NCI-H2227 treated with DMSO at 0.1 percent for 48 hours (cell line): ENCODE measurements at places on chromosomes 16 and 17.

- no peak for DNase-seq
Measured at GRCh38 chr16:26710450-26710849, 356.3 kb upstream of the C16orf82 start.

DNA sequence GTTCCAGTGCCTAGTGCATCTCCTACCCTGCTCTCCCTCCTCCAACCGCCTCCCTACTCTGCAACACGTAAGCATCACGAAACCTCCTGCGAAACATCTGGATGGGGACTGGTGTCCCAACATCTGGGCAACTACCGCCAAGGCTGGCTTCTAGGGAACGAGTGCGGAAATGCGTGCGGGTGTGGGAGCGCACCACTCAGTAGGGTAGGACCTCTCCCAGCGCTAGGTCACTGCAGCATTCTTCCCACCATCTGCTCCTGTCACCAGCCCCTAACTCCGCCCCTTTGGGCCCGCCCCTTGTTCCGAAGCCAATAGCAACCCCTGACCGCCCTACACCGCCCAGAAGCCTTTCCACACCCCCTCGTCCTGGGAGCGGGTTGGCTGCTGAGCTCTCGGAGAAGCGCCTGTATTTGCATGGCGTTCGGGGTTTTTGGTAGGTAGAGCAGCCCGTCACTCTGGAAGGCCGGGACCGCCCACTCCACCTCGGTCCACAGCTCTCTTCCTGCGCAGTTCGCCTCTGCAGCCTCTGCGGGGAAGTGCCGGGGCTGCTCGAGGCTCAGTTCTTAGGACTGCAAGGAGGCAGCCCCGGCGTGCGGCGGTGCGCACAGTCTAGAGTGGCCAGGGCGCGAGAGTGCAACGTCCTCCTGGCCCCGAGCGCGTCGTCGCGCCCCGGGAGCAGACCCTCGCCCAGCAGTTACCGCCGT, at the start of gene HS3ST3B1:
HS3ST3B1 (plus strand) TSS at position 507 of the 704 bp plus-strand sequence. CDS start 438 bp downstream, outside the sequence.
- DNase-seq = peak; percentile 33

DNA sequence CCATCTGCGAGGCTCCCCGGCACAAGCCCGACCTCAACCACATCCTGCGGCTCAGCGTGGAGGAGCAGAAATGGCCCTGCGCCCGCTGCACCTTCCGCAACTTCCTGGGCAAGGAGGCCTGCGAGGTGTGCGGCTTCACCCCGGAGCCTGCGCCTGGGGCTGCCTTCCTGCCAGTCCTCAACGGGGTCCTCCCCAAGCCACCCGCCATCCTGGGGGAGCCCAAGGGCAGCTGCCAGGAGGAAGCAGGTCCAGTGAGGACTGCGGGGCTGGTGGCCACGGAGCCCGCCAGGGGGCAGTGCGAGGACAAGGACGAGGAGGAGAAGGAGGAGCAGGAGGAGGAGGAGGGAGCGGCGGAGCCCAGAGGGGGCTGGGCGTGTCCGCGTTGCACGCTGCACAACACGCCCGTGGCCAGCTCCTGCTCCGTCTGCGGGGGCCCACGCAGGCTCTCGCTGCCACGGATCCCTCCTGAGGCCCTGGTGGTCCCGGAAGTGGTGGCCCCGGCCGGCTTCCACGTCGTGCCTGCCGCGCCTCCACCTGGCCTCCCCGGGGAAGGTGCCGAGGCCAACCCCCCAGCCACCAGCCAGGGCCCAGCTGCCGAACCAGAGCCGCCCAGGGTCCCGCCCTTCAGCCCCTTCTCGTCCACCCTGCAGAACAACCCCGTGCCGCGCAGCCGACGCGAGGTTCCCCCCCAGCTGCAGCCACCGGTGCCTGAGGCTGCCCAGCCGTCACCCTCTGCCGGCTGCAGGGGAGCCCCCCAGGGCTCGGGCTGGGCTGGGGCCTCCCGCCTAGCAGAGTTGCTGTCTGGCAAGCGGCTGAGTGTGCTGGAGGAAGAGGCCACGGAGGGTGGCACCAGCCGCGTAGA, 13.1 kb upstream of the PRR35 start:
- DNase-seq = no peak

- no peak for DNase-seq
Measured at GRCh38 chr17:3845291-3845620, 790 bp downstream of the NCBP3 start.

DNA sequence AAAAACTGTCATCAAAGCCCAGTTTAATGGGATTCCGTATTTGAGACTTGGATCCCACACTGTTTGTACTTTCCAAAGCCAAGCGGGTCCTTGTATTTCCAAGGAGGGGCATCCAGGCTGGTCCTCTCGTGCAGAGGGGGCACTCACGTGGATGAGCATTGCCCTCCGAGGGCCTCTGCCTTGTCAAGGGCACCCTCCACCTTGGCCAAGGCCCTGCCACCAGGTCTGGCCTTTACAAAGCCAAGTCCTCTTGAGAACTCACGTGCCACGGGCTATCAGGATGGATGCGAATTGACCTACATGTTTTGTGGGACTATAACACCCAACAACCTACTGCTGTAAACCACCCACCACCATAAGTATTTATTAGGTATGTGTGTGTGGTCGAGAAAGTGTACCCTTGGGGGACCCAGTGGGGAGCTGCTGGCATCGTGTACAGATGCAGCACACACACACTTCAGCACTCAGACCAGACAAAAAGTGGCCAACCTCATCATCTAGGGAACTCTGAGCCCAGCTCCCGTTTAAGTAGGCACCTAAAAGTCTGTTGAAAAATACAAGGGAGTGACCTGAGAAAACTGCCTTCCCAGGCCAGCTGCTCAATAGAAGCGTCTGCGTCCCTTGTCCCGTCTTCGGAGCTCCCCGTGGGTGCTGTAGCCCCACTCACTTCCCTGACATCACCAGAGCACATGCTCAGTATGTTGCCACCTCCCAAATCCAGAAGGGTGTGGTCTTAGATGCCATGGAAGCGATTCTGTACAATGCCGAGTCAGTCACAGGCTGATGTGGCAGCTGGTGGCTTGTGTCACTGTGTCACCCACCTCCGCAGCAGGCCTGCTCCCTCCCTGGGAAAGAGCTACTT, 12.9 kb downstream of the MAP1LC3B start:
- DNase-seq = no peak

DNA sequence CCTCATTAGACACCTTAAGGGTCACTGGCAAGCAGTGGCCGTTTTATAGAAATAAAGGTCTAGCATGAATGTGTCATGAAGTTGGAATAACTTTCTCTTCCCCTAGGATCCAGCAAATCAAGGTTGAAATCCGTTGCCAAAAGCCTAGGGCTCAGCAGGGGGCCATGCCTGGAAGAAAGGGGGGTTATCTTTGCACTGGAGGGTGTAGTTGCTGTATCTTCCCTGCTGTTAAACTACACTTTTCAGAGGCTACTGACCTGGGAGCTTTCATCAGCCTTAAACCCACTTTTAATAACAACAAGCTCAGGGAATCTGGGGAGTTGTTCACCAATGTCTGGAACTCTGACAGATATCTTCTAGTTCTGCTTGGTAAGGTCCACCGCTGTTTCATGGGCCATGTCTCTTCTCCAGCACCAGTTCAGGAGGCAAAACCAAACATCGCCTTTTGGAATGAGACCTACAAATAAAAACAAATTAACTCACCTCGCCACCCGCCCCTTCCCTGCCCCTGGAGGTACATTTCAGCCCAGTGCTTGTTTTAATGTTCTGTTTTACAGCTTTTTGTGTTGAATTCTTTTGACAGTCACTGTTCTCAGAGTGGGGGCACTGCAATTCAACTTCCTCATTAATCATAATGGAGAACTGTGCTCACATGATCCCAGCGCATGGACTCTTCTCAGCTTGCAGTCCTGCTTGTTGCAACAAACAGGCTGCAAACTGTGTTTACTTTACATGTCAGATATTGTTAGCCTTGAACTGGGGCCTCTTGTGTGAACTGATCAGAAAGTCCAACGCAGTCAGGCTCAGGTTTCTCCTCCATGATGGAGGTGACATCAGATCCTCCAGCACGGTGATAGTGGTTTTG, 508.7 kb downstream of the KCNJ2 start:
- DNase-seq = no peak

- no peak for DNase-seq
Measured at GRCh38 chr16:71734511-71734910, 10.0 kb upstream of the PHLPP2 start.

GRCh38 chr17:2213291-2213960, 90.2 kb downstream of the SMG6 start:
- DNase-seq = peak; percentile 15

- DNase-seq = no peak
Measured at GRCh38 chr17:74738051-74738996, 1.3 kb downstream of the RAB37 start.

DNA sequence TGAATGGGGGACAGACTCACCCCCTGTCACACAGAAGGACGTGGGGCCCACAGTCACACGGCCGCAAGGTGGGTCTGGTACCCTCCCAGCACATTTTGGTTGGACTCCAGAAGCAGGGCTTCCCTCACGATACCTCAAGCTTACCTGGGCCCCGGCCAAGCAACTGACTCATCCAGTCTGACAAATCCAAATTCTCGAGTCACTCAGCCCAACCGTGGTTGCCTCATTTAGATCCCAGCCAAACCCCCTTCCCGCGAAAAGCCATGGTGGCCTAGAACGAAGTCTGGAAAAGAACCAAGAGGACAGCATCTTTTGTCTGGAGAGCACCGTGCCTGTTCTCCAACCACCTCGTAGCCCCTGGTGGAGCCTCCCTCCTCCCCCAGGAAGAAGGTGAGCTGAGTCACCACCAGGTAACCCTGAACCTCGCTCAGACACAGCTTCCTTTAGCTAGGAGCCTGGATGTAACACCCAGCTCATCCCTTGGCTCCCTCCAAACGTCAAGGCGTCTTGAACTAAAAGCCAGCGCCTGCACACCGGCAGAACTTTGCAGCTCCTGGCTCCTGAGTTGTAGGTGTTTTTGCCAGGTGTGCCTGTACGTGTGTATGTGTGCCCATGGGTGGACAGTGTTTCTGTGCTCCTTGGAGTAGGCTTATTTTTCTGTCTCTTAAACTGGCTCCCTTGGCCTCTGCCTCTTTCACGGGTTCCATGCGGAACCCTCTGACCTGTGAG, 78.9 kb downstream of the CMIP start:
- no peak for DNase-seq

- no peak for DNase-seq
Measured at GRCh38 chr17:70624211-70624610, 454.9 kb downstream of the KCNJ2 start.

- no peak for DNase-seq
Measured at GRCh38 chr16:82657239-82657638, 30.5 kb downstream of the CDH13 start.
